ENCODE measurements at places on chromosomes 5 and 9.

GRCh38 chr9:105670315-105670714, 8.1 kb downstream of the TAL2 start:
- DNase-seq: no peak

GRCh38 chr9:130985606-130986162, 23.3 kb upstream of the LAMC3 start:
- no peak for DNase-seq

GRCh38 chr5:101663543-101663942, 632.5 kb downstream of the SLCO4C1 start:
- no peak for DNase-seq

DNA sequence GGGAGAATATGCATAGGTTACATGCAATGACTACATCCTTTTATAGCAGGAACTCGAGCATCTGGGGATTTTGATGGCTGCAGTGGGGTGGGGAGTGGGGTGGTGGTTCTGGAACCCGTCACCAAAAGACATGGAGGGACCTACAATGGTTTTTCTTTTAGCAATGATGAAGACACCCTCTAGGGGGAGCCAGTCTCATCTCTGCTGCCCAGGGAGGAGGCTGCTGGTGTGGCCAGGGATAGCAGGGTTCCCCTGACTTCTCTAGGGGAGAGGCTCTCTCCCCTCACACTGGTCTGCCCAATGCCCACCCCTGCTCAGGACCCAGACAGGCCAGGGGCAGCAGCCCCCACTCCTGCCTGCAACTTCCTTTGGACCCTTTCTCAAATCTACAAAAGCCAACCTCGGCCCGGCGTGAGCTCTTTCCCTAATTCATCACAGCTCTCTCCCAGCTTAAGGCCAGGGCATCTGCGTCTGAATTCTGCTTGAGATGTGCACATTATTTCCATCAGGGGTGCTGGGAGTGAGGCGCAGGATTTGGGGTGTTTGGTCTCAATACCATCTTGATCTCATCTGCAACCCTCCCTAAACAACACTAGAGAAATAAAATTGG, 73.6 kb upstream of the RETREG1 start:
- no peak for DNase-seq

GRCh38 chr9:137716694-137717287, 98.0 kb downstream of the EHMT1 start:
- no peak for DNase-seq
